Mucosa of descending colon (tissue), 3 donors: ENCODE measurements at places on chromosomes 4 and X. TPM values are rescaled to one million over a fixed set of nuclear protein-coding genes. Genes with fewer than 3 reads are reported as not detected.

- no peak for DNase-seq
Measured at GRCh38 chr4:105652286-105652888, 56.1 kb downstream of the INTS12 start.

- no peak for DNase-seq
Measured at GRCh38 chr4:8121292-8122015, 37.2 kb downstream of the ABLIM2 start.

DNA sequence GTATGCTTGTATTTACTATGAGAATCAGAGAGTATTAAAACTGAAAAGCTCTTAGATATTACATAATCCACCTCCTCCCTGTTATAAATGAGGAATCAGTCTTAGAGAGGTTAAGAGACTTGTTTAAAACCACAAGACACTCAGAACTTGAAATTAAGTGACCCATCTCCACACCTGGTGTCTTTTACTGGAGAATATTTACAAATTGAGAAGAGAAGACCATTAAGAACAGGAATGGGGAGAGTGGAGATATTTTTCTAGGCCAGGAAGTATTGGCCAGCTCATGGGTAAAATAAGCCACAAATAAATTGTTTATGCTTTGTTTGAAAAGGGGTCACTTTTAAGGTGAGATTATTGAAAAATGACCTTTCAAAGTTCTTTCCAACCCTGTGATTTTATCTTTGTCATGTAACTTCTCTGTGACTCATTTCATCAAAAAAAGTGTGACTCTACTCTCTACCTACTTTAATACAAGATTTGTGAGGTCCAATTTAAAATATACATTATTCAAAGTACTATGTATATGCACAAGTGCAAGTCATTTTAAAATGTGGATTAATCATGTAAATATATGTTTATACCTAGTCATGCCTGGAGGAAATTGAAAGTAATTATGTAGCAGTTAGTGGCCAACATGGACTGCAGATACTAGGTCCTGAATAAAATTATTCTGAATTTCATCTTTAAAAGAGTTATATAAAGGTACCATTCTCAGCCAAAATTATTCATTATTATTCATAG is 15.9 kb upstream of the COX7B2 start:
- no peak for DNase-seq

- no peak for DNase-seq
Measured at GRCh38 chr4:161466316-161466715, 697.5 kb downstream of the FSTL5 start.

DNA sequence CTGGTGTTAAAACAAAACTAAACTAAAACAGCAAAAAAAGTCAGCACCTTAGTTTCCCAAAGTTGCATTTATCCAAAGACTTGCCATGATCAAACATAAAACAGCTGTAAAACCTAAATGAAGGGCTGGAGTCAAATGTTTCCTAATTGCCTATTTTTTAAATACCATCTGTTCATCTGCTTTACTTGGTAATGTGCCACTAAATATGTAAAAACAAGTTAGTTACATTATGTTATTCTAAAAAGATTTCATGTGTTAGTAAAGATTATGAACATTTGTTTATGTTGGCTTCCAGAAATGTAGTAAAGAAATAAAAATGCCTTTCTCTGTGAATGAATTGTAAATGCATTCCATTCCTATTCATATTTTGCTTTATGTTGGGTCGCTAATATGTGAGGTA is 977.8 kb downstream of the FSTL5 start:
- no peak for DNase-seq

- peak; percentile 34 for DNase-seq
Measured at GRCh38 chr4:56874166-56874565, 33.5 kb upstream of the REST start.

DNA sequence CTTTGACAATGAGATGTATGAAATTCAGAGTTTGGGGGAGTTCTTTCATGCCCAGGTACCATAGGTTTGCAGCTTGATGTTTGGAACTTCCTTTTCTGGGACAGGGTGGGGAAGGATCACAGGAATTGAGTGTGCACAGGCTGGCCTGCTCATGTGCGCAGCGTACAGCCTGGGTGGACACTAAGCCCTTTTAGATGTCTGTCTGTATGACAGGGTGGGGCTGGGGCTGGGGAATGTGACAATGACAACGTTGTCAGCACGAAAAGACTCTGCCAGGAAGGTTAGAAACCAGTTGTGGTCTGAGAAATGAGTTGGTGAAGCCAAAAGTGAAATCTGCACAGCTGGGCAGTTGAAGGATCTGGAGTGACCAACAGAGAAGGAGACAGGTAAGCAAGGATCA is 47.4 kb downstream of the WWC2 start:
- DNase-seq = no peak

- no peak for DNase-seq
Measured at GRCh38 chr4:110484767-110485166, 8.8 kb downstream of the ENPEP start.

GRCh38 chrX:103376118-103376978 is at the start of gene BEX3:
Gene BEX3 (plus strand): TSS chrX:103376538. CDS start chrX:103377522, 984 bp downstream.
- DNase-seq = peak; percentile 44

DNA sequence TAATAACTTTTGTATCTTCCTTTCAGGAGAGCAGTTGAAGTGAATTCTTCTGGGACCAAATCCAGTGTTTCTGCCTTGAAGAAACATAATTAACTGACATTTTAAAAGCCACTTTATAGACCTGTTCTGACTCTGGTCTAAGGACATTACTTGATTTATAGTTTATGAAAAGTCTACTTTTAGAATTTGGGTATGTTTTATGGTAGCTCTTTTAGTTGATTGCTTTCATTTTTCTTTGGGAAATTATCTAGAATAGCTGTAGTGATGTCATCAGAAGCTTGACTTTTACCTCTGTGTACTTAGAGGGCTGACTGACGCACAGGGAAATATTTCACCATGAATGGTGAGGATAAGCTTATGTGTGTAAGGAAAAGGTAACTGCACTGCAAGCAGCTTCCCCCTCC is 131.8 kb upstream of the LIMCH1 start:
- DNase-seq = no peak

DNA sequence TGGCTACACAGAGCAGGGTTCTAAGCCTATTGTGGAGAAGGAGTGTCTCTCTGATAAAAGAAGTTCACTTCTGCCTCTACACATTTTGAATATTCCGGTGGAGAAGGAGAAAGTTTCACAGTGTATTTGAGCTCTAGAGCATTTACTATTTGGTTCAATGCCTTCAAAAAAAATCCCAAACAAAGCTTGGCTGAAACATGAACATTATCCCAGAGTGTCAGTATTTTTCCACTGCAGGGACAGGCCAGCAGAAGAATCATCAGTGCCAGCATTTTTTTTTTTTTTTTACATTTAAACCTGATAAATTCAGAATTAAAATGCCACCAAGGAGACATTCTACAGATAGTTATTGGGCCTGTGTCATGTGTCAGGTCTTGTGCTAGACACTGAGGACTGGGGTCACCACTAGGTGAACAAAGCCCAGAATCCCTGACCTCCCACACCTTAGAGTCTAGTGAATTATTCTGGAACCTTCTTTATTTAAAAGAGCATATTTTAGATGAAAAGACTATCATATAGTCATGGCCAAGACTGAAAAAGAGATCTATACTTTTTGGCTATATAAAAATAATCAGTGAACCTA is 48.0 kb upstream of the NAP1L5 start:
- DNase-seq = no peak

GRCh38 chr4:176791591-176792325 is 964 bp downstream of the VEGFC start:
- DNase-seq = no peak

- DNase-seq = no peak
Measured at GRCh38 chr4:54402880-54403480, 173.9 kb downstream of the PDGFRA start.

GRCh38 chr4:140776556-140776955 is 20.4 kb upstream of the TBC1D9 start:
- DNase-seq = no peak

DNA sequence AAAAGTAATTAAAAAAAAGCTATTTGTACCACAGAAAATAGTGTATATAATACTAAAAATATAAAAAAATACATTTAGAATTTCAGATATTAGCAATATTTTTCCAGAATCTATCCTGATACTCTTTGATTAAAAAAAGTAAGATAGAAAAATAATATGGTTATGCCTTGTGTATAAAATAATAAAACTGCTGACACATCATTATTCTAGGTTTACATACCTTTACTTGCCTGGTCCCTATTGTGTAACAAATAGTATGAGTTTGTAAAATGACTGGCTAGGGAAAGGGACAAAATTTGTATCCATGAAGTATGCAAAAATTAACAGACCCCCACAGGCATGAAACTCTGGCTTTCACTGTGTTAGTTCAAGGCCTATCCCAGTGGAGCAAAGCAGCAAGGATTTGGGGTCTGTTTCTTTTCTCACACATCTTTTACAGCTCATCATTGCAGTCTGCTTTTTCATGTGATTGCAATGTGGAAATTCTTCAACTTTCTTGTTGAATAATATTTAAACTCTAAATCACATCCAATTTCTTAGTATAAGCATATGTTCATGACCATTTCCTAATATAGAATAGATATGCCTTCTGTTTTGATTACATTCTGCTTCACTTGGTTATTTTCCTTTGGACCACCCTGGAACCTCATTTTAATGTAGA is 136.7 kb upstream of the PCDH18 start:
- no peak for DNase-seq

DNA sequence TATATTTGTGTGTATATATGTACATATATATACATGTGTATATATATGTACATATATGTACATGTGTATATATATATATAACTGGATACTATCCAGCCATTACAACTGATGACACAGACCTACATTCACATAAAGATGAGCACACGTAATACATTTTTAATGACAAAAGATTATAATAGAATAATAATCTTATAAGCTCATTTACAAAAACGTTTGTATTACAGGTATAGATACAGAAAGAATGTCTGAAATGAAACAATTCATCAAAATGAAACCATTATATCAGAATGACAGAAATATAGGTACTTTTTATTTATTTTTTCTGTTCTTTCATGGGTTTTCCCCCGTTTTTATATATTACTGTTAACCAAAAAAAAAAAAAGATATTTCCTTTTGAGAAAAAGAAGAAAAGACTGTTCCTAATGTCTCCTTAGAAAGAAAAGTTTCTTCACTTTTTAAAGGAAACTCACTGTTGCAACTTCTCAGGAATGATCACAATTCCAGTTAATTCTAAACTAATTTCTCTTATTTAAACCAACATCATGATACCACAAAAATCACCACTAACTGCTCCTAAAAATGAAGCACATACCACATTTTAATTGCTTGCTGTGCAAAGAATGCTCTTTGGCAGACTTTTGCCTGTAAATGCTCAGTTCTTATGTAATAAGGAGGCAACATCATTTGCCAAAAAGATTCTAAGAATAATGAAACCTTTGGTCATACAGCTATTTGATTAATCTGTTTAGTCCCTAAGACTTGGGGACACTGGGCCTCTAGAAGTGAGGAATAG is 18.9 kb downstream of the LEF1 start:
- no peak for DNase-seq

The NPY5R gene
- total RNA-seq = 0.22 TPM

The SPANXC gene
- not detected for total RNA-seq

The CCDC160 gene
- 0.22 TPM for total RNA-seq

The FREM3 gene
- total RNA-seq = not detected

The GAGE12F gene
- total RNA-seq = not detected

The SSX4B gene
- not detected for total RNA-seq

The ETDB gene
- not detected for total RNA-seq
